ENCODE measurements at places on chromosomes 4 and X.

GRCh38 chrX:119009071-119009470 lies 34.7 kb downstream of the LONRF3 start:
- DNase-seq, result no peak

DNA sequence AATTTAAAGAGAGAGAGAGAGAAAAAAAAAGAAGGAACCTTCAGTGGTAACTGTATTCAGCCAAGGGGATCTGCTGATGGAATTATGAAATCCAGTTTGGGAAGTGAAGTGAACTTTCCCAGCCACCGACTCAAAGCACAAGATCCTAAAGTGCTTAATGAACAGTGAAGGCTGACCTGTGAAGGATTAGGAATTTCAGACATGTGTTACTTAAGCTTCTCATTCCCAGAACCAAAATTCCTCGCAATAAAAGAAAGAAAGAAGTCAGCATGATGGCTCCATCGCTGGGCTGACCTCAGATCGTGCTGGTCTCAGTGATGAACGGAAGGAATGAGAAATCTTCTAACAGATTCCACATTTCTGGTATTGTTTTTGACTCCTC lies 135.2 kb downstream of the ARSF start:
- no peak for DNase-seq

GRCh38 chr4:67934628-67935027 lies 28.7 kb downstream of the TMPRSS11A start:
- no peak for DNase-seq

GRCh38 chr4:176309772-176310171 lies 10.0 kb upstream of the SPCS3 start:
- DNase-seq, result no peak

DNA sequence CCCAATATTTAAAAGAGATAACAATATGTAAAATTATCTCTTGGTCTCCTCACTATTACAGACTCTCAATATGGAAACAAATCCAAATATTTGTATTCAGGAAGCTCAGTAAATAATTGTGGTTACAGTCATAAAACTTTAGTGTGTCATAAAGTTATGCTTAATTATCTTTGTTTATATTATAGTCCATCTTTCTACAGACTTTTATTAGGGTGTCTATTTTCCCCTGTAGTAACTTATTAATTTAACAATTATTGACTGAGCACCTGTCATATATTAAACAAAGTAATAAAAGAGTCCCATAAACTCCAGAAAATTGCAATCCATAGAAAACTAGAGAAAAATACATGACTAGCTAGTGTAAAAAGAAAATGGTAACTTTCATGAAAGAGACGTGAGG lies 61.6 kb upstream of the GPM6A start:
- no peak for DNase-seq

GRCh38 chr4:18798123-18798522 lies 776.6 kb upstream of the LCORL start:
- no peak for DNase-seq

DNA sequence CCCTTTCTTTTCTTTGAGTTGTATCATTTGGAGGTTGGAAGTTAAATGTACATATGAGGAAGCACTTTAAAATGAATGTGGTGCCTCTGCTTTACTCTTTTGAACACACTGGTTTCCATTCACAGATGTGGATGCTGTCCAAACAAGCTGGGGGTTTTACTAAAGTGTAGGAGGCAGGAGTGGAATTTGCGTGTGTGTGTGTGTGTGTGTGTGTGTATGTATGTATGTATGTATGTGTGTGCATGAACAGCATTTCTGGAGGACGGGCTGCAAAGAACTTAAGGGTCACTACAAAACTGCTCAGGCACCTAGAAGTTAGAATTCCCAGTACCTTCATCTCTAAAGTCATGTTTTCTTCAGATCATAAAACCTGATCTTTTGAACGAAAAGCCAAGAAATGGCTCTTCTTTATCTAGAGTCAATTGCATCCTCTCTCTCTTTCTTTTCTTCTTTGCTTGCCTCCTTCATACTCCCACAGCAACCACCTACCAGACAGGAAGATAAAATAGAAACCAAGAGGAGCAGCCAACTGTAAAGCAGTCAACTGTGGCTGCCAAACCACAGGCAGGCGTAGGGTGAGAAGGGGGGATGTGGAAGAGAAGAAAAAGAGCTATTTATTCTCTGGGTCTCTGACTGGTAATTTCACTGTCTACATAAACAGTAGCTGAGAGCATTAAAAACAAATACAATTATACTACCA lies 177.0 kb upstream of the RASGEF1B start:
- DNase-seq, result peak; percentile 69
